ENCODE measurements at places on chromosomes 7 and 10.

DNA sequence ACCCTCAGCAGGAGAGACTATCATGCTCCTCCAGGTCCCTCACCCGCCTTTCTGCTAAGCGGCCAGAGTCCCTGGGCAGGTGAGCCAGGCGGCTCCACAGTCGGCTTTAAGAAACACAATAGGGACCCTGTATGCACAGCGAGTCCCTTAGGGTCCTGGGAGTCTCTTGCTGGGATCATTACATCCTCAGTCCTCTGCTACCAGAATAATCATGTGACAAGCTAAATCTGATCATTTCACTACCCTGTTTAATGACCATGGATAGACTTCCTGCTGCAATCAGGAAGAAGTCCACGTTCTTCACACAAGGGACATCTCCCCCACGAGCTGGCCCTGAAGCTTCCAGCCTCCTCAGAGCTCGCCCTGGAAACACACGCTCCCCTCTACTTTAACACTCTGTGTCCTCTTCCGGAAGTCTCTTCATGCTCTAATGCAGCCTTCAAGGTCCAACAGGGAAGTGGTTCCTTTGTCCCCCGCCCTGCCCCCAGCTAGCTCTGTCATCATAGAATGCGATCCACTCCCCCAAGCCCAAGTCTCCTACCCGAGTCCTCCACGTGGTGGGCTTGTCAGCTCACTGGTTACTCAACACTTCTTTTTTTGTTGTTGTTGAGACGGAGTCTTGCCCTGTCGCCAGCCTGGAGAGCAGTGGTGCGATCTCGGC lies 101.5 kb downstream of the RNF216 start:
- DNase-seq, result no peak

DNA sequence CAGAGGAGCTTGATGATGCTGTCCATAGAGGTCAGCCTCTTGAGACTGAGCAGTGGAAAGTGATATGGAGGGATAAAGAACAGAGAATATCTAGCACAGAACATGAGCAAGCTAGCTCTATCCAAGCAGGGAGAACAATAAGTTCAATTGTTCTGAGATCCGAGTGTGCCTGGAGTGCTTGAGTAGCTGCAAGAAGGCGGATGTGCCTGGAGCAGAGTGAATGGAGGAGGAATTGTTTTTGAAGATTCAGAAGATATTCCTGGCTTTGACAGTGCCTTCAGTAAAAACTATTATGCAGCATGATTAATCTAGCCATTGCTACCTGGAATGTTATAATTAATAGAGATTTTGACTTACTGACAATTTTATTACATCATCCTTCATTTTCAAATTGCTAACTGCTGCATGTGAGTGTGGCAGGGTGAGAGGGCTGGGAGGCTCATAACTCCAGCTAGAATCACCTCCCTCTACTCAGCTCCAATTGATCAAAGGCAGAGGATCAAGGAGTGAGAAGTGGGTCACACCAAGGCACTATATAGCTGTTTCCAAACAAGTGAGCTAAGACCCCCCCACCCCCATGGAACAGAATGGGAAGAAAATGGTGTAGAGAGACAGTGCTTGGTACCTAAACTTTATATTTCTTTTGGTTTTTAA lies 302.8 kb downstream of the ADRA2A start:
- no peak for DNase-seq

DNA sequence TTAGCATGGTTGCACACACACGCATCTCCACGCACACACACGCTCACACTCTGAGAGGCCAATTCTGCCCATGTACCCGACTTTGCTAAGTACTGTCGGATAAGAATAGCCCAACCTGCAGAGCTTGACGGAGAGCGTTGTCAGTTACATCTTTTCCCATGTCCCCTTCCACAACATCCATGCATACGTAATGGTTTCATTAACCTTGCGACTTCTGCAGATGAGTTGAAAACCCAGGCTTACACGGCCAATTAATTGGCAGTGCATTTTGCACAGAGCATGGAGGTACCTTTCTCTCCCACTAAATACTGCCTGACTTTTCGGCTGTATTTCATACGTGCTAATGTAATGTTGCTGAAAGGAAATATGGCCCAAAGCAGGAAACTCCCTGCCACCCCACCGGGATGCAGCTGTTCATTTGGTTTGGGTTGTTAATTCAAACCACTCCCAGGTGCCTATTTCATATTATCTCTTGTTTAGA lies 291.2 kb upstream of the HABP2 start:
- no peak for DNase-seq

DNA sequence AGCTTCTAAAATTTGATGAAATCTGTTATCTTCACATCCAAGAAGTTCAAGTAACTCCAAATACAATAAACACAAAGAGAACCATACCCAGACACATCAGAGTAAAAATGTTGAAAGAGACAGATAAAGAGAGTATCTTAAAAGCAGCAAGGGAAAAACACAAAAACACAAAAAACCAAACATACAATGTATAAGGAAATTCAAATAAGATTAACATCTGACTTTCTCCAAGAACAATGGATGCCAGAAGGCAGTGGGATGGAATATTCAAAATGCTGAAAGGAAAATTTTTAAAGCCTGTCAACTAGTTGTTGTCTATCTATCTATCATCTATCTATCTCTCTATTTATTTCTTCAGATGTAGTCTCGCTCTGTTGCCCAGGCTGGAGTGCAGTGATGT lies 72.4 kb upstream of the MKLN1 start:
- no peak for DNase-seq

DNA sequence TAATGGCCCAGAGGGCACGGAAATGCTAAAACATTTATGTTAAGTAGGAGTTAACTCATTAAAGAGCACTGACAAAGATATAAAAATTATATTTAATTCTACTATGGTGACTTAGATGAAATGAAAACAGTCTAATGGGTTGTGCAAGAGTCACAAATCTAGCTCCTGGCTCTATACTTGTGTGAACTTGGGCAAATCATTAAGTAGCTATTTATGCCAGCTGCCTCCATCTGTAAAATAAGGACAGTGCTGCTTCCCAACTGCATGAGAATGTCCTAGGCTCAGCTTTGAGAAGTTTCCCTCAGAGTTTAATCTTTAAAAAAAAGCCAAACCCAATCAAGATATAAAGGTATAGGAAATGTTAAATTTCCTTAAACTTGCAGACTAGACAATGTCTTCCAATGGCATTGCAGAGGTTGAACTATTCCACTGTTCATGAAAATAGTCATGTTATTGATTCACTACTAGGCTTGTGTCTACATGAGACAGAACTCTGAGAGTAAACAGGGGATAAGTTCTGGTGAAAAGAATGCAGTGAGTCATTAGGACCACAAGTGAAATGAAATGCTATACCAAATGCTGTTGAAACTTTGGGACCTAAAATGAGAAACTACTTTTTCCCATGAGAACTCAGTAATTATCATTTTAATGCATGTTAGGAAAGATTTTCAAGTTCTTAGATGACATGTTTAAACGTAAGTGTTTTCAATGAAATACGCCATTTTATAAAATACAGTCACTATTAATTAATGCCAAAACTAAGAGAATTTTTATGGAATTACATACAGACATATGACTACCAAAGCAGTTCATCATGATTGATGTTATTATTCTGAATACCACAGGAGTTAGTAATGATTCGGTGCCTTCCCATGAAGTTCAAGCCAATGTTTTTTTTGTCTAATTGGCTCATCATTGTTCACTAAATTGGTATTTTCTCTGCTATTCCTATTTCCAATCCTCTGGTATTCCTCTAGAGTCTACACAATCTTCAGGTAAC lies 84.2 kb downstream of the CDK6 start:
- no peak for DNase-seq

DNA sequence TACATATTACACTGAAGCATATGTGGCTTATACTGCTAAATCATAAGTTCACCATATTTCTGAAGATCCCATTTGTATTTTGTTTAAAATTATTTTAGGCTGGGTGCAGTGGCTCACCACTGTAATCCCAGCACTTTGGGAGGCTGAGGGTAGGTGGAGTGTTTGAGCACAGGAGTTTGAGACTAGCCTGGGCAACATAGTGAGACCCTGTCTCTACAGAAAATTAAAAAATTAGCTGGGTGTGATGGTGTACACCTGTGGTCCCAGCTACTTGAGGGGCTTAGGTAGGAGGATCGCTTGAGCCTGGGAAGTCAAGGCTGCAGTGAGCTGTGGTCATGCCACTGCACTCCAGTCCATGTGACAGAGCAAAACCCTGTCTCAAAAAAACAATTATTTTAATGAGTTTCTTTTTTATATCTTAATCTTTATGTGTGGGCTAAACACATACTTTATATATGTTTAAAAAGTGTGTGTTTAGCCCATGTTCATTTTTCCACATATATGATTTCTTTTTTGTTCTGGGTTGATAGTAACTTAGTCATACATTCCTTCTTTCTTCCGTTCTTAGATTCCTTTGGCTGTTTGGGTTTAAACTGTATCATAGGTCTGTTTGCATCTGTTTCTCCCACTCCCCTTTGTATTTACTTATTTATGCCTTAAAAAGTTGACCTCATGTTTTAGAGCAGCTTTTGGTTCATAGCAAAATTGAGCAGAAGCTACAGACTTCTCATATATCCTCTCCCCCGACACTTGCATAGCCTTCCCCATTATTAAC lies 33.5 kb downstream of the RSBN1L start:
- no peak for DNase-seq

- no peak for DNase-seq
Measured at GRCh38 chr10:73917566-73918305, 6.8 kb downstream of the PLAU start.

- no peak for DNase-seq
Measured at GRCh38 chr10:124042656-124043309, 50.6 kb downstream of the CHST15 start.

DNA sequence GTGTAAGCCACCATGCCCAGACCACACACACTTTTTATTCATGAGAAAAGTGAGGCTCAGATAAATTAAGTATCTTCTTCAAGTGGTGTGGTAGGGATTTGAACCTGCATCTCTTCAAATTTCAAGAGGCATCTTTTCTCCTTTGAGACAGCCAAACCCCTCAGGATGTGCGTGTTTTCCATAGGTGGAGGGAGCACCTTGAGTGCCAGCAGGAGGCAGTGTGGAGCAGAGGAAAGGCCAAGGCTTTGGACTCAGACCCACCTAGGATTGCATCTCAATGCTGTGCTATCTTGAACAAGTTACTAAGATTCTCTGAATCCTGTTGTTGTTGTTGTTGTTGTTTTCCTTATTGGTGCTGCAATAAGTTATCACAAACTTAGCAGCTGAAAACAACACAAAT lies 40.2 kb upstream of the MYL10 start:
- no peak for DNase-seq

GRCh38 chr7:101865031-101865430 lies 47.6 kb downstream of the CUX1 start:
- DNase-seq, result no peak

- no peak for DNase-seq
Measured at GRCh38 chr7:132423594-132424200, 152.6 kb downstream of the PLXNA4 start.

DNA sequence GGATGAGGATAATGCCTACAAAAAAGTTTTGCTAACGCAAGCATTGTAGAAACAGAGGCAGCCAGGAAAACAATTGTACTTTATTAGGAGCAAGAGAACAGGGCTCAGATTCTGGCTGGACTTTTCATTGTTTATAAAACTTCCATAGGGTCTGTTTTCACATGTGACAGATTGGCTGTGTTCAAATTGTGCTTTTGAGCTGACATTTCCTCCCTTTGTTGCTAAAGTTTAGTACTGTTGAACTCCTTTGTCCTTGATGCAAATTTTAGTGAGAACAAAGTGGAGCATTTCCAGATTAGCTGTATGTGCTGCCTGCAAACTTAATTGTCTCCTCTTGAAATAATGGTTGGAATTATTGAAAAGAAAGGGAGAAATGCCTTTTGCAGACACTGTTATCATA lies 221.0 kb upstream of the FZD1 start:
- no peak for DNase-seq
